Activated T-helper 17 cell treated with anti-CD3 and anti-CD28 coated beads, Interleukin-2, amount 50 U/mL, for 72 hours (primary cell): ENCODE measurements at places on chromosomes 6 and 20. TPM values are rescaled to one million over a fixed set of nuclear protein-coding genes. Genes with fewer than 3 reads are reported as not detected.

OR2H1 gene
- not detected for total RNA-seq

PDYN gene
- not detected for total RNA-seq

DNA sequence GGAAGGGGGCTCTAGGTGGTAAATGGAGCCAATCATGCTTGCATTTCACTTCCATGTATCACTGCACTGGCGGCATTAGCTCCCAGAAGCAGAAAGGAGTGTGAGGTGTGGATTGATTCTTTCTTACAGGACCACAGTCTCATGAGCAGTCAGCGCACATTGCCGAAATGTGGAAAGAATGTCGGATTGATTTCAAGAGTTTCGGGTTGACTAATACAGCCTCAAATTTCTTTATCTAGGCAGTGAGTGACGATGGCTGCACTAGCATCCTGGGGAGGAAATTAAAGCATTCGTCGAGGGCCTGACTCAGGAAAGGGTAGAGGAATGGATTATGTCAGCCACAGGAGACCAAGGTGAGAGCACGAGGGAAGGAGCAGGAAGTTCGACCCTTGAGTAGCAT lies 222.8 kb upstream of the CDYL start:
- peak; percentile 88 for ATAC-seq

DNA sequence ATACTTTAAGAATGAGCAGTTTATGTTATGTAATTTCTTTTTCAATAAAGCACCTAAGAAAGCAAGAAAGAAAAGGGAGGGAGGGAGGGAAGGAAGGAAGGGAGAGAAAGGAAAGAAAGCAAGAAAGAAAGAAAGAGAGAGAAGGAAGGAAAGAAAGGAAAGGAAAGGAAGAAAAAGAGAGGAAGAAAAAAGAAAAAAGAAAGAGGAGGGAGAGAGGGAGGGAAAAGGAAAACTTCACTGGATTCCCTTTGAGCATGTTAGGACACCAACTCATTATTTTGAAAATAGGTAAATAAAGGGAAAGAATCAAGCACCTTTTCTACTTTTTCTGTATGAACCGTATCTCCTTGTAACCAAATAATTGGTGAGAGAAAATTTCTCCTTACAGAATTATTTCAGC lies 32.3 kb upstream of the TOP1 start:
- ATAC-seq: no peak
